ENCODE measurements at places on chromosomes 3 and 15.

DNA sequence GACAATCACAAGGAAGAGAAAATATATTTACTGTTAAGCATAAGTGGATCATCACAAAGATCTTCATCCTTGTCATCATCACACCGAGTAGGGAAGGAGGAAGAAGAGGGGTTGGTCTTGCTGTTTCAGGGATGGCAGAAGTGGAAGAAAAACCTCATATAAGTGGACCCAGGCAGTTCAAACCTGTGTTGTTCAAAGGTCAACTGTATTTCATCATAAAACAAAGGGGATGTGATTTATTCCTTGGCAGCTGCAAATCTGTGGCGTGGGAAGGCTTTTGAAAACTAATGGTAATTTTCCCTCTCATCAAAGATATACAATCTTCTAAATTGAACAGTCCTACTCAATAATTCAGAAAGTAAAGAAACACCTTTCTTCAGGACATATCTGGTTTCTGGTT, 129.9 kb upstream of the ABI3BP start:
- DNase-seq = no peak

DNA sequence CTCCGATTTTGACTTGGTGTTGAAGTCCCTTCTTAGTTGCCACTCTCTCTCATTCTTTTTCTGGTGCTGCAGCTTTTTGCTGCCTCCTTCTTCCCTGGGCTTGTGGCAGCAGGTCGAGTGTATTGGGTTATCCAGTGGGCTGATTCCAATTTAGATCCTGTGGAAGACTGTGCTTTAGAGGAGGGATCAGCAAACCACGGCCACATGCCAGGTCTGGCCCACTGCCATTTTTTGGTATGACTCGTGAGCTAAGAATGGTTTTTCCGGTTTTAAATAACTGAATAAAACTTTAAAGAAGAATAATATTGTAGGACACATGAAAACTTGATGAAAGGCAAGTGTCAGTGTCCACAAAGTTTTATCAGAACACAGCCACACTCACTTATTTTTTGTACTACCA, 330.5 kb downstream of the ROBO2 start:
- no peak for DNase-seq

- no peak for DNase-seq
Measured at GRCh38 chr3:45171283-45171682, 25.1 kb upstream of the CDCP1 start.

- DNase-seq = no peak
Measured at GRCh38 chr15:82864967-82865366, 55.5 kb downstream of the WHAMM start.

DNA sequence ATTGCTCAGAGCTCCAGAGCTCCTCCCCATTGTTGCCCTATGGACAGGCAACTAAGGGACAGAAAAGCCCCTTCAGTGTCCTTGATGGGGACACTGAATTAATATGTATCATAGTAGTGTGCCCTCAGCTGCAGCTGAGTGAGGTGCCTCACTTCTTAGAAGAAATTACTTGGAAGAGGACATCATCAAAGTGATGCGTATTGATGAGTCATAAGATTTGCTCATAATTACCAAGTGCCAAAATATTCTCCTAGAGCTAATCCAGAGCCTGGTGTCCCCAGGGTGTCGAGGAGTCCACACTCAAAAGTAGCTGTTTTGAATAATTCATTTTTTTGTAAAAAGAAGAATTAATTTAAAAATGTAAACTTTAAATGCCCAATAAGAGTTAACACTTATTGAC, 200.7 kb upstream of the SEMA6D start:
- DNase-seq = no peak

GRCh38 chr3:100022506-100022905, 91.8 kb downstream of the FILIP1L start:
- DNase-seq = no peak

GRCh38 chr3:129382366-129382765, 46.1 kb downstream of the EFCAB12 start:
- DNase-seq = no peak

GRCh38 chr3:61565569-61565968, 4.2 kb downstream of the PTPRG start:
- no peak for DNase-seq

GRCh38 chr15:65835447-65835846, 33.8 kb upstream of the RAB11A start:
- DNase-seq = no peak

DNA sequence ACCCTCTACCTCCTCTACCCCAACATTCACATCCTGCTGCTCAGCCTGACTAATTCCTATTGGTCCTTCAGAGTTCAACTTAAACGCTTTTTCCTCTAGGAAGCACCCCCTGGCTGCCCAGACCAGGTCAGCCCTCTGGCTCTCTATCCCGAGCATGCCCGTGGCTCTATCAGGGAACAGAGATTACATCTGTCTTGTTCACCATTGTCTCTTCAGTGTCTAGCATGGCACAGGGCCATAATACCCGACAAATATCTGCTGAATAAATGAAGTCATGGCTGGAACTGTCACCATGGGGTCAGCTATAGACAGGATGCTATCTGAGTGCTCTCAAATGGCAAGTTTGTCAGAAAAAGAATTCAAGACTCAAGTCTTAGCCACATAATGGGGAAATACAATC, 296.9 kb upstream of the CHRNA7 start:
- DNase-seq = no peak

DNA sequence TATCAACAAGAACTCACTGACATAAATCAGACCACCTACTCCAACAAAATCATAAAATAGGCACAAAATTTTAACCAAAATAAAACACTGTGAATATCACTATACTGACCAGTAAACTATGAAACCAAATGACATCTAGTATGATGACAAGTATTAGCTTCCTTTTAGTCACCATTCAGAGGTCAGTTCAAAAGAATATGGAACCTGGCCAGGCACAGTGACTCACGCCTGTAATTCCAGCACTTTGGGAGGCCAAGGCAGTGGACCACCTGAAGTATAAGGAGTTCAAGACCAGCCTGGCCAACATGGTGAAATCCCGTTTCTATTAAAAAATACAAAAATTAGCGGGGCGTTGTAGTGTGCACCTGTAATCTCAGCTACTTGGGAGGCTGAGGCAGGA, 65.8 kb downstream of the SMARCC1 start:
- DNase-seq = no peak

DNA sequence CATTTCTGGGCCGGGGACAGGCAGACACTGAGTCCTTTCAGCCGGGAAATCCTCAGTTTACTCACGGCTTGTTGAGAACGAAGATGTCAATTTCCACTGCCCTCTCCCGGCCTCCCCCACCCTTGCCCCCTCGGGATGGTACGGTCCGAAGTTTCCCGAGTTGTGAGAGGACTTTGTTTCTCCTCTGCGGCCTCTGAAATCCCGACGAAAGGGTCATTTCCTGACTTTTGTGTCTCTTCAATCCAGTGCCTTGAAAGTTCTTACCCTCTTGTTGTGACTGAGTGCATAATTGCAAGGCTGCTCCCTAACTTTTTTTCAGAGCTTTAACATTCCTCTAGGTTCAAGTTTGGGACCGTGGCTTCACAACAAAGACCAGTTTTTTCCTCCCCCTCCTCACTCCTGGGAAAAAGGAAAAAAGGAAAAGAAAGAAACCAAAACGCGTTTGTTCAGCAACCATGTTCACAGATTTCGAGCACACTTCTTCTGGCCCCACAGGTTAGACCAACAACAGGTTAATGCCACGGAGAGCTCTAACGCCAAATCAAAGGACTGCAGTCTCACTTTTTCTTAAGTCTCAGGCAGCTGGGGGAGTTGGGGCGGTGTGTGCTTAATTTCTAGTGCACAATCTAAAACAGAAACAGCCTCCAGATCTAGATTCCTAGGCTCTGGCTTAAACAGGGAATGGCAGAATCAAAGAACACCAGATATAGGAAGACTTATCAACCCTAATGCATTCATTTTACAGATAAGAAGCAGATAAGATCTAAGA, 138.9 kb downstream of the TMCO5A start:
- DNase-seq = no peak

DNA sequence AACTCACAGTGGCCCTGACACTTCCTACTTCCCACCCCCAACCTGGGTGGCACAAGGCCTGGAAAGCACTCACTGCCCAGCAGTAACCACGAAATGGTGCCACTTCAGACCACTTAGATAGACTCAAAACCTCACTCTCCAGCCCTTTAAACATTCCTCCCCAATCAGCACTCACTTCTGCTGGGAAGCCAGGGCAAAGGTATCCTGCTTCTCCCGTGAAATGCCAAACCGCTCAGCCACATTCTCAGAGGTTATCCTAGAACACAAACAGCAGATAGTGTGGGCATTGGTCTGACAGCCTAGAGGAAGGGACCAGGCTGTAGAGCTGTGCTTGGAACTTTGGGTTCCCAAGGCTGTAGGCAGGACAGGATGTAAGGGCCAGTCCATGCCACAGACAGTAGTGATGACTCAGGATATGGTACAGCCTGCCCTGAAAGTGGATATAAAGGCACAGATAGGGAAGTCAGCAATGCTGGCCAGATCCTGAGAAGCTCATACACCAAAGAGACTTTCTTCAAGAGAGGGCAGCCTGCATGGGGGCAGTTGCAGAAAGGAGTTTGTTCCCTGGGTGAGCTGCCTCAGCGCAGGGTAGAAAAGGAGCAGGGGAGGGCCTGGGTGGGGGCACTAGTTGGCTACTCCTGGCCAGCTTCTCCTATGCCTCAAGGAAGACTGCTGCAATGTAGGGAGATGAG, 9.2 kb downstream of the ACAA1 start:
- DNase-seq = no peak

- DNase-seq = no peak
Measured at GRCh38 chr3:41224120-41224806, 25.0 kb downstream of the CTNNB1 start.

DNA sequence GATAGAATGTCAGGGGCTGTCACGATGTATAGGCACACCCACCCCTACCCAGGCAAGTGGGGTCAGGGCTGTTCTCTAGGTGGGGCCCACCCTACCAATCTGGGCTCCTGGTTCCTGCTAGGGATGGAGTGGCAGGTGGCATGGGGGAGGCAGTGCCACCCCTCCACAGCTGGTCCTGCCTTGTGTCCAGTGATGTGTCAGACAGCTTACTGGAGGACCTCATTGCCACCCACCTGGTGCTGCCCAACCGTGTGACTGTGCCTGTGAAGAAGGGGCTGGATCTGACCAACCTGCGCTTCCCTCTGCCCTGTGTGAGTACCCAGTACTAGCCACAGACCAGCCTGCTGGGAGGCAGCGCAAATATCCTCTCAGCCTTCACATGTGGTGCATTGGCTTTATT, 27.5 kb downstream of the ESYT3 start:
- DNase-seq = no peak

DNA sequence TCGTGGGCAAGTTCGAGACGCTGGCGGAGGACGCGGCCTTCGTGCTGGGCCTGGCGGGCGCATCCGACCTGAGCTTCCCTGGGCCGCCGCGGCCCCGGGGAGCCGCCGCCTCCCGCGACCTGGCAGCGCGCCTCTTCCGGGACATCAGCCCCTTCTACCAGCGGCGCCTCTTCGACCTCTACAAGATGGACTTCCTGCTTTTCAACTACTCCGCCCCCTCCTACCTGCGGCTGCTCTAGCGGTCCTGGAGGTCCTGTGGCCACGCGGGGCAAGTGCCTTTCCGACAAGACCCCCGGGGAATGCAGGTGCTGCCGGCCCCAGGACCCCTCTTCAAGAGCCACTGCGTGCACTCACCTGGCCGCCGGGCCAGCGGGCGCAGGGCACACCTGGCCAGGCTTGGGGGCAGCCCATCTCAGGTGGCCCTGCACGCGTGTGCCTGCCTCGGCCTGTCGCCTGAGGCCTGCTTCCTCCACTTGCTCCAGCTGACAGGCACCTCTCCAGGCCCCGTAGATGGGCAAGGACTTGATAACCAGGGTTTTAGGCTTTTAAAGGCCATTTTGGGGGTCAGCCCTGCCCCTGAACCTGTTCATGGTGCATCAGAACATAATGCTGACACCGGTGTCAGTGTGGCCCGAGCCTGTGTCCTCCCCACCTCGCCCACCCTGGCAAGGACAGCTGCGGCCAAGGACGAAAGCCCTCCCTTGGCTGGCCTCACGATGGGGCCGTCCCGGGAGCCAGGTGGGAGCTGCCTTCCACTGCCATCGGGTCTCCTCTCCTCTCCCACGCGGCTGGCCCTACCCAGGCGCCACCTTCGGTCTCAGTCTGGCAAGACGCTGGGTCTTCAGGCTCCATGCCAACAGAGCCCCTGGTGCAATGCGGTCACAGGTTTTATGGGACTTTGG, 16.1 kb downstream of the C3orf22 start:
- DNase-seq = no peak

GRCh38 chr15:85749261-85750151, 45.2 kb downstream of the KLHL25 start:
- DNase-seq = no peak

DNA sequence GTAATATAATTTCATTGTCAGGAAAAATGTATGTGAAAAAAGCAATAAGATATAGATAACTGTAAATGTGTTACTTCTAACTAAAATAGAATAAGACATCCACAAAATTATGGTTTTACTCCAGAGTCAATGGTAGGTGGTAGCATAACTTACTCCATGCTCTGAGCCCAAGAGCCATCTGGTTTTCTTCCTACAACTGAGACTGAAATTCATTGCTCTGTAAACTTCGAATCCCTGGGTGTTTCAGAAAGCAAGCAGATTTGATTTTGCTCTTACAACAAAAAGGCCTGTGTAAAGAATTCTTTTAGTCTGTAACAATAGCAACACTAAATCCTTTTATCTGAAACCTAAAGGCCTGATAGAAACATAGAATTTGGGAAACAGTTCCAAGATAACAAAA, 805.9 kb downstream of the AGBL1 start:
- no peak for DNase-seq

DNA sequence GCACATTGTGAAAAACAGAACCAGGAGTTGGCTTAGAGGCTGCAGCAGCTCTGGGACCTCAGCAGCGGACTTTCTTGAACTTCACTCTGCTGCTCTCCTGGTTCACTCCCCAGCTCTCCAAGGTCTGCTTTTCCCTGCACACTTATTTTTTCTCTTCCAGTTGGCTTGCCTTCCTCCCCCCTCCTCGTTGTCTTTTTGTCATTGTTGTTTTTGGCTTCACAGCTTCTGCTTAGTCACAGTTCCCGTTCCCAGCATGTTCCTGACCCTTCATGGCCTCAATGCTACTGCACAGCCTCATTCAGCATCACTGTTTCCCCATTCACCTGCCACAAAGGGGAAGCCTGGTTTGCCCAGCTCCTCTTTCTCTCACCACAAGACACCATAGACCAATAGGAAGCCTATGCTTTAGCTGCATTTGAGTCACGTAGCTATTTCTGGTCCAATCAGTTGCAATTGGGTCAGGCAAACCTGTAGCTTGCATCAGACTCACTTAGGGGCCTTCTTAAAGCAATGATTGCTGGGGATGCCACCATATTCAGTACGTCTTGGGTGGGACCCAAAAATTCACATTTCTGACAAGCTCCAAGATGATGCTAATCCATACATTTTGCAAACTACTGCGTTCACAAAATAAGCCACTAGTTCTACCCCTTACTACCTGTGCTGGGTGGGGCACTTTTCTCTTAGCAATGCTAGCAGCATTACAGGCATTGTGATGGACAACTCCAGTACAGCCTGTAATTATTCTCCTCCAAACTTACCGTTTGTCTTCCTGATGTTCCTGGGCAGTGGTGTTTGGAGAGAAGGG, 7.8 kb upstream of the SUMF1 start:
- no peak for DNase-seq

GRCh38 chr15:92091155-92091734, 237.7 kb downstream of the SLCO3A1 start:
- DNase-seq = no peak

All from effector CD4-positive, alpha-beta T cell (primary cell).